NCI-H1436 treated with DMSO at 0.1 percent for 48 hours (cell line): ENCODE measurements at places on chromosomes 13 and 19.

- DNase-seq, result no peak
These were observed 7.7 kb downstream of the NDUFB7 start for GRCh38 chr19:14563989-14564651.

DNA sequence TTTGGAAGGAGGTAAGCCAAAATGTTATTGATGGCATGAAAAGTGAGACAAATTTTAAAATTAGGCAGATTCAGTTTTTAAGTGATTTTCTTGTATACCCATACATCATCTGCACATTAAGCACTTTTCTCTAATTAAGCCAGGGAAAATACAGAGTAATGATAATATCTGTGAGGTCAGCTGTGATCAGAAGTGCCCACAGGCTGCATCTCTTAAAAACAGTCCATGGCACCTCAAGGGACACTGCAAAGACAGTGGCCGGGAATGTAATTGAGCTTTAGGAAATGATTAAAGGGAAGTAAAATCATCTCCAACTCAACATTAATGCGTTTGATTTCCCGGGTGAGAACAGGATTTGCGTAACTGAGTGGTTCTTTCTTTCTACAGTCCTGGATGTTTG, 2.0 kb downstream of the COL4A1 start:
- DNase-seq, result no peak

DNA sequence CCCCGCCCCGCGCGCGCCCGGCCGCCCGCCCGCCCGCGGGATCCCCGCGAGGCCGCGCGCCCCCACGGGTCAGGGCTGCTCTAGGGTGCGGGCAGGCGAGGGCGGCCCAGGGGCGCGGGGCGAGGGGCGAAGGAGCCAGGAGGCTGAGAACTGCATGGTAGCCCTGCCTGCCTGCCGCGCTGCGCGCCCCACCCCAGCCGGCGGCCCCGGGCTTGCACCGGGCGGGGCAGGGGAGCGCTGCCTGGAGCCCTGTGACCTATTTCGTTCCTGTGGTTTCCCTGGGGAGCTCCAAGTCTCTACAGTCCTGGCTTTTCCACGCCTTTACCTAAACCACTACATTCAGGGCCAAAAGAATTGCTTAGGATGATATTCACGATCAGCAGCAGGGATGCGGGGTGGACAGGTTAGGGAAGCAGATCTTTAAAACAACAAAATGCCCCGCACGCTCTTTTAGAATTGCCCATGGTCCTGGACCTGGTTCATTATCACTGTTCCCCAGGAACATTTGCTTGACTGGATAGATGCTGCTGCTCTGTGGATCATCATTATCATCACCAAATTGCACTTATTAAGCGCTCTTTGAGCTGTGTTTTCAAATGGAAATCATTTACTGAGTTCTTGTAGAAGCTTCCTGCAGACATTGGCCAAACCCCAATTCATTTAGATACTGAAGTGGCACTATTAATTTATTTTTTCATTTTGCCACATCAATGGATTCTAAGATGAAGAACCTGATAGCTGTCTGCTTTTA, 421 bp upstream of the GPR12 start:
- DNase-seq, result no peak

- no peak for DNase-seq
These were observed 44.8 kb downstream of the C13orf42 start for GRCh38 chr13:51066091-51066831.

DNA sequence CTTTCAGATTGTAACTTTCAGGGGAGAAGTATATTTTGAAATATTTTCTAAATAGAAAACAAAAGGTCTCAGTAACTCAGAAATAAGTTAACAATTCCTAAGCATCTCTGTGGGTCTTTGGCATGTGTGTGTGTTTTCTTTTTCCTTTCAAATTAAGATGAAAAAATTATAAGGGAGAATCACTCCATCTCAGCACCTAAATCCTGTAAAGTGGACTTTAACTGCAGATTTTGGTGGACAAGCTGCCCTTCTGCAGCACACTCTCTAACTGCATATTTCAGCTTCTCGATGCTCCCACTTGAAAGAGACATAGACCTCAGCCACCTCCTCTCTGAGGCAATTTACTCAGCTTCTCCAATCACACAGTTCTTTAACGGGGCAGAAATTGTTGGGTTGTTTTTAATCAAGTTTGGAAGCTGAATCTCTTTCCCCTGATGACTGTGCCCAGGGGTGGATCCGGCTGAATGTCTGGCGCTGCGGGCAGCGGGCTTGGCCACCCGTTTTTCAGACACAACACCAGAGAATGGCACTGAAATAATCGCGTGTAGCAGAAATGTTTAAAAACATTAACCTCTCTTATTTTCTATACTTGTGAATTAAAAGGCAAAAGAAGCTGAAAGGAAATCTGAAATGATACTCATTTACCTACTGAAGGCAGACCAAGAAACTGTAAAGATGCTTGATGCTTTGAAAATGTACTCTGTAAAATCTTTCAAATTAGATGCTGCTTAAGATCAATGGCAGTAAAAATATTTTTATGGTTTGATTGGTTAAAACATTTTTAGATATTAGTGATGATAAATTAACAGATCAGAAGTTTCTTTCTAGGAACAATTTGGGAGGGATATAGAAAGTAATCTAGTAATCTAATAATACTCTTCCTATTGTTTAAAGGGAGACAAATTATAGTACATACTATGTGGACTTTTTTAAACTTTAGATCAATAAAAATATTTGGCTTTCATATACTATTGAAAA, 12.4 kb downstream of the ZIC2 start:
- DNase-seq, result no peak

DNA sequence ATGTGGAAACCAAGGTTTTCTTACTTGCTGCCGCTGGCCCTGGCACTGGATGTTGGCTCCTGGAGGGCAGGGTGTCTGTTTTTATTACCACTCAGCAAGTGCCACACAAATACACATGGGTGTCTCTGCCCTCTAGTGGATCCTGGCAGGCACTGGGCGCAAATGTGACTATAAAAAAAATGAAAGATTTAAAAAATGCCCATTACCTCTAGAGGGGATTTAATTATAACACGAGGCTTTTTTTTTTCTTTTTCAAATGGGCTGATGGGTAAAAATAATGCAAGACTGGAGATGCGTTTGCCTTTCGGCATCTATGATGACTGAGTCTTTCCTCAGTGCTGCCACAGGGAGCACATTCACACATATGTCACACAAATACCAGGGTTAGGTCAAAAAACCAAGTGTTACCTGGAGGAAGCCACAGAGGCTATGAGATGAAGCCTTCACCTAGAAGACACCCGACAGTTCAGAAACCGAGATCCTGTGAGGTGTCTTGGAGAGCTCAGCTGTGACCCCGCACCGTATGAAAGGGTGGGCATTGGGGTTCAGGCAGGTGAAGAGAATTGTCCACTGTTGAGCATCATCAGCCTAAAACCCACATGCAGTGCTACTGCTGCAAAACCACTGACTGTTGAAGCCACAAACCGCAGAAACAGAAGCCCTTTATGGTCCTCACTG, 25.7 kb downstream of the CHAMP1 start:
- no peak for DNase-seq

- no peak for DNase-seq
These were observed 844.5 kb downstream of the DIAPH3 start for GRCh38 chr13:59319276-59319675.

GRCh38 chr13:109870696-109871370, 84.5 kb upstream of the IRS2 start:
- no peak for DNase-seq

DNA sequence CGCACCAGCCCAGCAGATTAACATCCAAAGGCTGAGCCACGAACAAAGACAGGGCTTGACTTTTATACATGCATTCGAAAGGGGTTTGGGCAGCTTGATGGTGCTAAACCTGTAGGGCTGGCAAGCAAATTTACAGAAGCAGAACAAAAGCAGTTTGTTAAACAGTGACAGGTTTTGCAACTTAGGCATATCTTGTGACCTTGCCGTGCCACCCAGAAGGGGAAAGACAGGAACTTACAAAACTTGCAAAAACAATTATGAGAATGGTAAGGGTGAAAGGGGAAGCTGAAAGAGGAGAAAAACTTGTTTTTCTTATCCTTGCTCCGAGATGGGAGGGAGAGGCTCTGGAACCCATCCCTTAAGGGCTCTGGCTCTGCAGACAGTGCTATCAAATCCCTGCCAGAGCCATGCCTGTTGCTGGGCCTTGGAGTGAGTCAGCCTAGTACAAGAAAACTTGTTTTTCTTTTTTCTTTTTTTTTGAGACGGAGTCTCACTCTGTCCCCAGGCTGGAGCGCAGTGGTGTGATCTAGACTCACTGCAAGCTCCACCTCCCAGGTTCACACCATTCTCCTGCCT, 1325.2 kb upstream of the PRR20A start:
- no peak for DNase-seq

- DNase-seq, result no peak
These were observed 757 bp downstream of the CCDC124 start for GRCh38 chr19:17933414-17934129.

GRCh38 chr13:108306860-108307259, 37.3 kb downstream of the TNFSF13B start:
- DNase-seq, result no peak

DNA sequence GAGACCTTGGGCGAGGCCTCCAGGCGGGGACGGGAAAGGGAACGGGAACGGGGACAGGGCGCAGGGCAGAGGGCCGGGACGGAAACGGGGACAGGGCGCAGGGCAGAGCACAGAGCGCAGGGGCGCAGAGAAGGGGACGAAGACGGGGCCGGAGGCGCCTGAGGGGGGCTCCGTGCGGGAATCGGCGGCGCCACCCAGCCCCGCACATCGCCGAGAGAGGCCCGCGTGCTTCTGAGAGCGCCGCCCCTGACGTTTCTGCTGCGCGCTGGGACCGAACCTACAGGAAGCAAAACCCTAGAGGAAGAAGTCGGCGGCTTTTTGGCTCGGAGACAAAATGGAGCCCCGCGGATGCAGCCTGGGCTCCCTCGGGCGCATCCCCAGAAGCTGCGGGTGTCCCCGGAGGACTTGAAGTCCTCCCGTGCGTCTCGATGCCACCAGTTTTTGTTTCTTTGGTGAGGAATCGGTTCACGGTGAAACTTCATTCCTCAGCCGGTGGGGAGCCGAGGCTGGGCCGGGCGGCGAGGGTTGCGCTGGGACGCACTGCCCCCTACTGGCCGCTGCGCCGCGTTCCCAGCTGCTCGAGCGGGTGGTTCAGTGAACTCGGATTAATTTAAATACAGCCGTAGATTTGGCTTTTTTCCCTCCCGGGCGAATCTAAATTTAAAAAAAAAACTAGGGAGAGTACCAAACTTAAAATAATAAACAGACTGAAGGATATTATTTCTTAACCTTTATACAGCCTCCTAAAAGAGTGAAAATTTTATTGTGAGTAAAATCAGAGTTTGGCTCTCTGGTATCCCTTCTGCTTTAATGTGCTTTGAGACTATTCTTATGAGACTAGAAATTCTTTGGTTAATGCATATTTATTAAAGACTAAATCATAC, 350.0 kb upstream of the ARGLU1 start:
- DNase-seq, result no peak

- DNase-seq, result no peak
These were observed 427.9 kb downstream of the ZNF536 start for GRCh38 chr19:30799865-30800755.

DNA sequence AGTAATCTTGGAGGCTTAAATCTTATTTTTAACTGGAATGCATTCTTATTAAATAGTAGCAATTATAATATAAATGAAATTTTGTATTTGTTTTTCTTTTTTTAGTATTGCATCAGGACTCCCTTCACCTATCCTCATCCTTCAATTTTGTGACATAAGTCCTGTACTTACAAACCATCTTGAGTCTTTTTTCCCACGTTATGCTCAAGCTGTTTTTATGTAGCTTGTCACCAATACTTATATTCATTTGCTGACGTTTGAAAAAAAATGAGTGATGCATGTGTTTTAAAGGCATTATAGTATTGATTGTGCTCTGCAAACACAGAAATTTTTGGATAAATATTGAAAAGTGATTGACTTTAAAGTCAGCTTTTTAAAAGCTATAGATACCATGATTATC, 888 bp downstream of the GPR18 start:
- no peak for DNase-seq

DNA sequence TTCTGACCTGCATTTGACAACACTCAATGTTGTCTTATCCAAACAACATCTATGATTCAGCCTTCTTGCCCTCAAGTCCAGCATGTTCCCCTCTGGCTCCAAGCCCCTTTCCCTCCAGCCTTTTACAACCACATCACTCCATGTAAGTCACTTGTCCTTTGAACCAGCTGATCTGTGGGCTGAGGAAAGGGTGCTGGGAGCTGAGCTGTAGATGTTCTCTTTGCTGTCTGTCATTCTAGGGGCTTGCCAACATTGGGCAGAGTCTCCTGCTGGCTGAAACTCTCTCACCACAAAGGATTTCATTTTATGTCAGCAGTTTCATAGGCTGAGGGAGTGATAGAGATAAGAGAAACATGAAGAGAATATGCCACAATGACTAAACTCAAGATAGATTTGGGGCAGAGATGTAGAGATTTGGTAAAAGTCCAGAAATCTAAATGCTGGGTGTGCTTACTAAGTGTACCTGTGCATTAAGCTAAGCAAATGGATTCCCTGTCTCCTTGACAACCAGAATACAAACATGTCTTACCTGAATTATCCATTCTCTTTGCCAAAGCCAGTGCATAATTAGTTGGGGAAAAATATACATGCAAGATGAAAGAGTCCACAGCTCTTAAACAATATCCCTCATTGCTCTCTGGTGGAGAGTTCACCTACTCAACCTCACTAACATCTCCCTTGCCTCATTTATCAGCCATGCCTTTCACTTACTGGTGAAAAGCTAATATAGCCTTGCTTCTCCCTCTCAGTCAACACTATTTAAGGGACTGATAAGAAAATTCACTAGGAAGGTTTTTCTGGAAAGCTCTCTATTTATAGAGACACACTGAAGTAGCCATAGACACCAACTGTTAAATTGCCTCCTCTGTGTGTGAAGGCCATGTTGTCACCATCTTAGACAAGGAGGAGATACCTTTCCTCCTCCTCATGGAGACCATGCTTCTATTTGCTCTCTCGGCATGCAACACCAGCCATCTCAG, 175.5 kb upstream of the SERP2 start:
- no peak for DNase-seq

DNA sequence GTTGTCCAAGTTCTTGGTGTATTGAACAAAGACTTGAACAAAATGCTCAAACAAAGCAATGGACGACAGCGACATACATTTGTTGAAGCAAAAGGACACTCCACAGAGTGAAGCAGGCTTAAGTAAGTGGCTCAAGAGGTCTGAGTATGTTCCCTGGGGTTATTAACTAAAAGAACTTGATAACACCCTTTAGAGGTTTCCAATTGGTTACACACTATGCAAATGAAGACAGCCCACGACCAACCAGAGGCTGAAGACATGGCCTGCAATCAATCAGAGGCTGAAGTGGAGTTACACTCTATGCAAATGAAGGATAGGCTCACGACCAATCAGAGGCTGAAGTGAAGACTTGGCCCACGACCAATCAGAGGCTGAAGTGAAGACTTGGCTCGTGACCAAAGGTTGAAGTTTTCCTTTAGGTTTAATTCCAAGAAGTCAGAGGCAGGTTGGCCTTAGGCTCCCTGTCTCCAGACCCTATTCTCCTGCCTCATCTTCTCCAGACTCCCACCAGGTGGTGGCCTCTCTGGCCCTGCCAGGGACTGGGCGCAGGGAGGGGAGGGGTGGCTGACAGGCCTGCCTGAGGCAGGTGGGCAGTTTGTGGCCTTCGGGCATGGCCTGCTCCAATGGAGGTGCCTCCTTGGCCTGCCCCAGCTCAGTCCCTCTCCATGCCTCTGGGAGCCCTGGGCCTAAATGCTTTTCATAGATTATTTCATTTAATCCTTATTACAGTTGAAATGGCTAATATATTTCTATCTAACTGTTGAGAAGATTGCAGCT, 38.1 kb downstream of the CCDC169 start:
- DNase-seq, result no peak
